ENCODE measurements at places on chromosomes 1 and 21.

DNA sequence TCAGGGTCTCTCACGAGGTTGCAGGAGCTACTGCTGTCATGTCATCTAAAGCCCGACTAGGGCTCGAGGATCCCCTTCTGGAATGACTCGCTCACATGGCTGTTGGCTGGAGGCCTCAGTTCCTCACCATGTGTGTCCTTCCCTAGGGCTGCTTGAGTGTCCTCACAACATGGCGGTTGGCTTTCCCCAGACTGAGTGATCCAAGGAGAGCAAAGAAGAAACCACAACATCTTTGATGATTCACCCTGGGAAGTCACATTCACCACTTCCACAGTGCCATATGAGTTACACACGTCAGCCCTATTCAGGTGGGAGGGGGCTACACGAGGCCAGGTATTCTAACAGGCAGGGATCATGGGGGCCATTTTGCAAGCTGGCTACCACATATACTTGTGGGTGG lies 64.9 kb downstream of the FHAD1 start:
- no peak for DNase-seq

DNA sequence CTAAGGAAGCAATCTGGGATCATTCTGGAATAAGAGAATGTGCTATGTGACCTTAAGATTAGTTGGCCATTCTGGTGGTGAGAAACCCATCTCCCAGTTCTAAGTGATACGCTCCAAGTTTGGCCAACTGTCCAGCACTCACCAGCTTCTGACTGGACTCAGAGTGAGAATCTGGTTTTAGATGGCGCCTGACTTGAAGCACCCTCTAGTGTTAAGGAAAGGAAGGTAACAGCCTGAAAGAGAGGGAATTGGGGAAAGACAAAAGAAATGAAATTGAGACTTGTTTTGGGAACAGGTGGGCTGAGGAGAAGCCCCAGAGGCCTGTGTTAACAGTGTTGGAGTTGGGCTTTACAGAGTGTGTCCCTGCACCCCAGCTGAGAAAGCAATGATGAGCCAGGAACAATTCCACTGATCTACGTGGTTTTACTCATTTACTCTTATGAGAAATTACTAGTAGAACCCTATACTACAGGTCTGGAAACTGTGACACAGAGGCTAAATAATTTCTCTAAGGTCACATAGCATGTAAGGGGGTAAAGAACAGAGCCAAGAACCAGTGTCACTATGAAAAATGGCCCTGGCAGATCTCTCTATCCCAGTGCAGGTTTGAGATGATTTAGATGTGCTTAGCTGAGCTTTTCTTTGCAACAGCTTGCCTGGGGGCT lies 9.3 kb upstream of the FCAMR start:
- no peak for DNase-seq

DNA sequence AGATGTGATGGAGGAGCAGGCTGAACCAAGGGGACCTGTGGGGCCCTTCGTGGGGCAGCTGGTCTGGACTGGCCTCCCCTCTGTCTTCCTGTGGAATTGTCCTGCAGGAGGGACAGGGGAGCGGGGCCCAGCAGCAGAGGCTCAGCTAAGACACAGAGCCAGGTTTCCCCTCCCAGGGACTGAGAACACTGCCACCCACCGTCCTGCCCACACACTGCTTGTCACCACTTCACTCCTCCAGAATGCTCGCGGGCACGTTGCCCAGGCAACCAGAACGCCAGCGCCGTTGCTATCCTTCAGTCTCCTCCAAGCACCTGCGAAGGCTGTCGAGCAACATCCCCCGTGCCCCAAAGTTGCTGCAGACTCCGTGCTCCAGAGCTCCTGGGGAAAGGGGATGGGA lies 46.4 kb downstream of the AJAP1 start:
- no peak for DNase-seq

GRCh38 chr1:7573481-7573880 lies 197.6 kb upstream of the VAMP3 start:
- DNase-seq: no peak

DNA sequence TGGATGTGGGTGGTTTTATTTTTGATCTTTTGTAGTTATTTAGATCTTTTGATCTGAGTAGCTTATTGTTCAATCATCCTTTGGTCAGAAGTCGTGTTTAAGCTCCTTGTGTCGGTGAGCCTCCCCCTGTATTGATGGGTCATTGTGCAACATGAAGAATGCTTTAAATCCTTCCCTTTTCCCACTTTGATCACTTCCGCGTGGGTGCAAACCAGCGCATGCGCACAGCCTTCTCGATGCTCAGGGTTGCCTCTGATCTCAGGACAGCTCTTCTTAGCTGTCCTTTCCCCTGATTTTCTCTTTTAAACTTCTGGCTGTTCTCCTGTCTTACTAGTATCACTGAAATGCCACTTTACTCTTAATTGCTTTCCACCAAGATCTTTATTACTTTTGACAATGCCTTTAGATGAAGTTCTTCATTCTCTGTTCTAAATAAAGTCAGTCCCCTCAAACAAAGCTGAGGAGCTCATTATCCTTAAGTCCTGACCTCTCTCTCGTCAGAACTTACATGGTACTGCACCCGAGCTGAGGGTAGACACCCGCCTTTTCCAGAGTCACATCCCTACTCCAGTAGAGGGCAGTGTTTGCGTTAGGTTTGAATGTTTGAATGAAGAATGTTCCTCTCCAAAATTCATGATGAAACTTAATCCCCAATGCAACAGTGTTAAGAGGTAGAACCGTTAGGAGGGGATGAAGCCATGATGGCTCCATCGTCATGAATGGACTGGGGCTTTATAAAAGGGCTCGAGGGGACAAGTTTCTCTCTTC lies 547.9 kb upstream of the TMPRSS15 start:
- peak; percentile 62 for DNase-seq

DNA sequence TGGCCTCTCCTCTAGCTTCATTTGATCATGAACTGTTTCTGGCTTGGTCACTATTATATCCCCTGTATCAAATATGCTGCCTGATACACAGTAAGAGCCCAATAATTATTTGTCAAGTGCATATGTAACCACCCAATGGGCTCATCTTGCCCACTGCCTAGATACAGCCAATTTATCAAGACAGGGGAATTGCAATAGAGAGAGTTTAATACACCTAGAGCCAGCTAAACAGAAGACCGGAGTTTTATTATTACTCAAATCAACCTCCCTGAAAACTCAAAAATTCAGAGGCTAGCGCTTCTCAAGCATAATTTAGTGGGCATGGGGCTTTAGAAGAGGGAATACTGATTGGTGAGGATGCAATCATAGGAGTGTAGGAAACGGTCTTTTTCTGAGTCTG lies 18.3 kb upstream of the UAP1 start:
- no peak for DNase-seq

DNA sequence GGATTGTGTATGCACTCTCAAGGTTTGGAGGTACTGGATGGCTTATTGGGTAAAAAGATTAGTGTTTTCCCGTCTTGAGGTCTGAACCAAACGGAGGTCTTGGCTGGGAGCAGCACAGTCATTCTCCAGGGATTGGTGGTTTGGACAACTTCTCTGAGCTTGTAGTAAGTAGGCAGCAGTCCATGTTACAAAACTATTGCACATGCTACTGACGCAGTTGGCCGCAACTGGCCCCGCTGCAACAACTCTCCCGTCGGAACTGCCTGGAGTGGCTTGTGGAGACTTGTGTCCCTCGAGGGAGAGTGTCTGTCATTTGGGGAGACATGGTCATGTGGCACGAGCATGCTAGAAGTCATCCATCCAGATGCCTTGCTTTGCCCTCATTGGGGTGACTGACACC lies 276.0 kb downstream of the TM2D1 start:
- no peak for DNase-seq

DNA sequence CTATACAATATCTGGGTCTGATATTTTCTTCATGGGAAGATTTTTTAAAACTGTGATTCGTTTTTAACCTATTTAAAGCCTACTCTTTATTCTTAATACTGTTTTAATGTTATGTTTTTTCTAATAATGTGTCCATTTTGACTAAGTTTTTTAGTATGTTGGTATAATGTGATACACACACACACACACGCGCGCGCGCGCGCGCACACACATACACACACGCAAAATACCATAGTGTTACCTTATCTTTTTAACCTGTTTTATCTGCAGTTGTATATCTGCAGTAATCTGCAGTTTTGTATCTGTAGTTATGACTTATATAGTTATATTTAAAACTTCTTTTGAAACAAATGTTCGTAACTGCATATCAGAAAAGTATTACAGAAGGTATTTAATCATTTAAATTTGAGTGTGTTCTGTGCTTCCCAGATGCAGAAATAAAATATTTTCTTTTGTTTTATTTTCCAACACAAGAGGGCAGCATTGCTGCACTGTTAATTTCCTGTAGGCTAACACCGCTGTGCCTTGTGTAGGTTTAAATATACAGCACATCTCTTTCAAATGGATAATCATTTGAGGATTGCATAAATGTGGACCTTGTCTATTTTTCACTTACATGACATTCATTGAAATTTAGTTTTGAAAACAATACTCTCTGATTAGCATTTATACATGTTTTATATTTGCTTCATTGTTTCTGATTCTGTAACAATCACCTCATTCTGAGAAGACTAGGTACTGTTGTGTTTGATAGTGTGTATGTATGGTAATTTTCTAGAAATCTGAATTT lies 166.1 kb downstream of the PDE4B start:
- DNase-seq: no peak

DNA sequence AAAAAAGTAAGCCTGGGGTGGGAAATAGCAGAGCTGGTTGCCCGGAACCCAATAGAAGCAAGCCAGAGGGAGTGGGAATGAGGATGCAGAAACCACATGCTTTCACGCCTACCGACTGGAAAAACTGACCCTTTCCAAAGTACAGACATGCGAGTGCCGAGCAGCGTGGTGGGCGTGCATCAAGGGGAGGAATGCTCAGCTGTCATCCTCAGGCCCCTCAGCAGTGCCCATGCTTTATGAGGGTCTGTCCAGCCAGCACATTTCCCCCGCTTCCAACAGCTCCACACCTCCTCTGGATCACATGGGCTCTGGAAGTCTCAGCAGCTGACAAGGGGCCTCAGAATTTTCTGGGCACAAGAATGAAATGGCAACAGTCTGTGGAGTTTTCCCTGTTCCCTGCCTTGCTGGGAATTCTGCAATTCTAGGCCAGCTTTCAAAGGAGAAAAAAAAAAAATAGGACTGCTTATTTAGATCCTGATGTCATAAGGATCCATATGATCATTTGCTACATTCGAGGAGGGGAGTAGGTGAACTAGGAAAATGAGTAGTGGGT lies 19.1 kb upstream of the IKBKE start:
- DNase-seq: no peak

GRCh38 chr1:178368208-178368607 lies 128.6 kb downstream of the CLEC20A start:
- no peak for DNase-seq

- DNase-seq: no peak
Measured at GRCh38 chr1:115310581-115311473, 27.2 kb downstream of the NGF start.

DNA sequence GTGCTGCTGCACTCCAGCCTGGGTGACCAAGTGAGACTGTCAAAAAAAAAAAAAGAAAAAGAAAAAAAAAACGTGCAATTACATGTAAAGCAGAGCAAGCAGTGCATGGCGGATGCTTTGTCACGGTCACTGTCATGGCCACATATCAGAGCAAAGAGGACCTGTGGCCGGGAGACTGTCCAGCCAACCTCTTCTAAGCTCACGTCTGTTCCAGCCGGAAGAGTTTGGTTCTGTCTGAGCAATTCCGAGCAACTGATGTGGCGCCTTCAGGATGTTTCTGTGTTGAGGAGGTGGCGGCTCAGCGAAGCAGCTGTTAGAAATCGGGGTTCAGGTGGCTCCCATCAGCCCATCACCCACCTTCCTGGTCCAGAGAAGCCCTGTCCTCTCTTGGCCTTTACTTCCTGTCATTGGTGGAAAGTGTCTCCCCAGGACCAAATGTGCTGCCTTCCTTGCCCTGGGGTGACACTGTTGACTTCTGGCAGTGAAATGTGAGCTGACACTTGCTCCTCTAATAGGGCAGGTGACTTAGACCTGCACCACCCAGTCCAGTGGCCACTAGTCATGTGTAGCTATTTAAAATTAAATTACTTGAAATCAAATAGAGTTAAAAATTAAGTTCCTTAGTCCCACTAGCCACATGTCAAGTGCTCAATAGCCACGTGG lies 59.9 kb downstream of the ARHGEF10L start:
- DNase-seq: no peak

- no peak for DNase-seq
Measured at GRCh38 chr1:28144203-28145135, 32.0 kb downstream of the PTAFR start.

- no peak for DNase-seq
Measured at GRCh38 chr1:8427986-8428385, 110.1 kb downstream of the SLC45A1 start.

DNA sequence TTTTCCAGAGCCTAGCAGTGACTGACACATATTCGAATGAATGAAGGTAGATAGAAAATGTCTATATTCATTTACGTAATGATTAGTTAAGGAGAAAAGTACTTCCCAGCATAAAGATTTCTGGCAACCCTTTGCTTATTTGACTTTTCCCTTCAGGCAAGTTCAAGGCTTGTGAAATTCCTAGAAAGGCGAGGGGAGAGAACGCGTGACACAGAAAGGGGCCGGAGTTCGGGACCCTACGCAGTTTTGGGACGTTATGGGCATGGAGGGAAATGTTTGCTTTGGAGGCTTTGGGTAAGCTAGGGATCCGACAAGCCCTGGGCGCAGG lies 472 bp upstream of the USP25 start:
- no peak for DNase-seq

GRCh38 chr1:168599641-168600040 lies 23.2 kb downstream of the XCL1 start:
- DNase-seq: no peak

DNA sequence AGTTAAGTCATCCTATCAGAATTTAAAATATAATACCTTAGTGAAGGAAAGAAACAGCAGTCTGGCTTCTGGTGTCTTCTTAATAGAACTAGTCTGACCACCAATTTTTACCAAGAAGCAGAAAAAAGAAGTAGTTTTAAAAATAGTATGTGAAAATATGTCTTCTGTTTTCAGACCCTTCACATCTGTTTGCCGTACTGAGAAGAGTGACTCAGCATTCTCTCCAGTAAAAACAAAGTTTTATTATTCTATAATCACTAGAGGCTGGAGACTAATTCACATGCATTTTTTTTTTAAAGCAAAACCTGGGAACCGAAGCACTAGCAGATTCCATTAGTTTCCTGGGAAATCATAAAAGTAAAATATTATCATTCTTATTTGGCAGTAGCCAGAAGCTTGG lies 163.8 kb downstream of the COL24A1 start:
- no peak for DNase-seq

DNA sequence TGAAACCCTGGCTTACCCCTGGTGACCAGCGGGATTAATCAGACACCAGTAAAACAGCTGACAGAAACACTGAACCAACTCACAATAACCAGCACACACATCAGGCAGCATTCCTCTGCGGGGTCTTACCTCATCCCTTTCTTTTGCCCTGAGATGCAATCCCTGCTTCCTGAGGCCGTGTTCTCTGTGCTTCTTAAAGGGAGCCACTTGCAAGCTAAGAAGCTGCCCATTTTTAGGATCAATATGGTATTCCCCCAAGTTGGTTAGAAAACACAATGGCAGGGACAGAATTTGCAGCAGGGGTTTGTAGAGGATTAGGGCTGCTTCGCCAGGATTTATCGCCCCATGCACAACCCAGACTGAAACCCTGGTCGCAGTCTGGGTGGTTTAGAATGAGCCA lies 74.7 kb upstream of the OLIG2 start:
- DNase-seq: no peak

All from H9 (cell line).